Endothelial cell of umbilical vein (primary cell): ENCODE measurements at places on chromosomes 13 and 19. TPM values are rescaled to one million over a fixed set of nuclear protein-coding genes. Genes with fewer than 3 reads are reported as not detected.

The ZNF738 gene
- total RNA-seq = 10.1 and 10.8 TPM in 2 replicates

GRCh38 chr13:99282264-99283231 lies 24.4 kb upstream of the GPR18 start:
- DNase-seq = no peak

The CACNG6 gene
- total RNA-seq = 4.0 and 5.4 TPM in 2 replicates

- DNase-seq = no peak
These were observed 288.9 kb upstream of the MAB21L1 start for GRCh38 chr13:35765366-35765765.

GRCh38 chr19:1941146-1942077 lies at the start of gene CSNK1G2:
TSS of gene CSNK1G2 (plus strand) at chr19:1941172. CDS start at chr19:1969773, 28,601 bp downstream.
- no peak for DNase-seq

The PDE4C gene
- 0.76 and 0.97 TPM in 2 replicates for total RNA-seq

DNA sequence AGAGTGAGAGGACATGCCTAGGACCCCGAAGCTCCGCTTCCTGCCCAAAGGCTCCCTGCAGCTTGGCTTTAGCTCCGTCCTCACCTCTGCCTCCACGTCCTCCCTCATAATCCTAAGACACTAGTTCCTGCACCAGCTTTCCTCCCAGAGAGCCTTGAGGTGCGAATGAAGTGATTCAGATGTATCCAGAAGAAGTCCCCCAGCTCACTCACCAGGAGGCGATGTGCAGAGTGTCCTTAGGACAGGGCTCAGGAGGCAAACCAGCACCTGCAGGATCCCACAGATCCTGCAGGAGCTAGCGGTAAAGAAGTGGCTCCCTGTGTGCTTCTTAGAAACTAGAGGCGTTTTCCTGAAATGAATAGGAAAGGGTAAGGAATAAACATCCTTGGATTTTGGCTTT lies 109.7 kb downstream of the HSPH1 start:
- DNase-seq = no peak

GRCh38 chr13:72473321-72473720 lies 254.1 kb downstream of the MZT1 start:
- no peak for DNase-seq

DNA sequence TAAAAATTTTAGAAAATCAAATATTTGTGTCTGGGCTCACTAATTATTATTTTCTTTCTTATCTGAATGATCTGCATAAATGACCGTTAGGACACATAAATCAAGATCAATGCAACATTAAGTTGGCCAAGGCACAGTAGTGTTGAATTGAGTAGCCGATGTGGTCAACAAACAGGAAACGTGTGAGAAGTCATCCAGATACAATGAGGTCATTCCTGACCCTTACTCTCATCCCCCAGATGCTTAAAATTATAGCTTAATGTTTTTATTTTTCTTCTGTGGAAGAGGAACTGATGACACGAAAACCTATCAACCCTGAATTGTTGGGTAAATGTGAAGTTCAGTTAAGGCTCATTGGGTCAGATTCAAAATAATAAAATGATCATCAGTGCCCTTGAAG lies 222.9 kb downstream of the RFC3 start:
- peak; percentile 17 for DNase-seq

DNA sequence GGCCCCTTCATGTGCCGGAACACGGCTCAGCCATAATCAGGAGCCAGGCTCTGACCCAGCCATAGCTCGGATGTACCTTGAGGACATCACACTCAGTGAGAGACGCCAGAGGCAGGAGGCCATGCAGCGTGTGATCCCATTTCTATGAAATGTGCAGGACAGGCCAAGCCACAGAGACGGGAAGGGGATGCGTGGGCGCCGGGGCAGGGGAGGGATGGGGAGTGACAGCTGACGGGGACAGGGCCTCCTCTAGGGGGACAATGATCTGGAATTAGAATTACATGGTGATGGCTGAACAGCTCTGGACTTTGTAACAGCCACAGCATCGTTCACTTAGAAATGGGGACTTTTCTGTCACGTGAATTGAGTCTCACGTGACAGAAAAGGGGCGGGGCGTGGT lies 34.9 kb downstream of the SBNO2 start:
- DNase-seq = no peak

DNA sequence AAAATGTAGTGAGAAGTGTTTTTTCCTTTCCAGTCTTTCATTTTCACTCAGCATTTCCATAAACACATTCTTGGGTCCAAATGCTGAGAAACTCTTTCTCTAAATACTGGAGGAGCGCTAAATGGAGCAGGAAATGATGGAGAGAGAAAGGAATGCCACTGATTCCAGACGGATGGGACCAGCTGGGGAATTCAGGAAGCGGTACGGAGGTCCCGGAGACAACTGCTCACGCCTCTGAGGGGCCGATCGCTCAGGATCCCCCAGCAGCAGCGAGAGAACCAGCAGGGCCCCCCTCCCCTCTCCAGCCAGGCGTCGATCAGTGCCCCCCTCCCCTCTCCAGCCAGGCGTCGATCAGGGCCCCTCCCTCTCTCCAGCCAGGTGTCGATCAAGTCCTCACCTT lies 13.2 kb downstream of the RASA3 start:
- DNase-seq = peak; percentile 97
